ENCODE measurements at places on chromosomes 13 and 19. TPM values are rescaled to one million over a fixed set of nuclear protein-coding genes. Genes with fewer than 3 reads are reported as not detected.

COQ8B gene
- total RNA-seq = 46.0 TPM

ZNF222 gene
- 5.3 TPM for total RNA-seq

- no peaks in the 10 kb centered on the region for H3K4me1 ChIP-seq
- no peaks in the 10 kb centered on the region for H3K27me3 ChIP-seq
- DNase-seq = no peak
- H3K36me3 ChIP-seq = no peaks in the 10 kb centered on the region
- H3K27ac ChIP-seq = no peak overlapping the region
Observed at GRCh38 chr13:57375876-57376275, 208.9 kb downstream of the PRR20E start.

DIRAS1 gene
- total RNA-seq = 8.0 TPM

- H3K27ac ChIP-seq = no peak overlapping the region
- H3K4me3 ChIP-seq = no peak overlapping the region
- DNase-seq = no peak
- no peaks in the 10 kb centered on the region for H3K27me3 ChIP-seq
Observed at GRCh38 chr13:95247171-95247570, 54.1 kb downstream of the ABCC4 start.

TMEM38A gene
- 2.9 TPM for total RNA-seq

- no peaks in the 10 kb centered on the region for H3K36me3 ChIP-seq
- H3K27ac ChIP-seq = no peak overlapping the region
- H3K27me3 ChIP-seq = no peaks in the 10 kb centered on the region
- DNase-seq = no peak
- no peaks in the 10 kb centered on the region for H3K4me1 ChIP-seq
Observed at GRCh38 chr13:30851697-30852096, 54.4 kb upstream of the MEDAG start.

SYT3 gene
- not detected for total RNA-seq

- no peaks in the 10 kb centered on the region for H3K36me3 ChIP-seq
- H3K27me3 ChIP-seq = no peaks in the 10 kb centered on the region
- H3K4me3 ChIP-seq = no peak overlapping the region
- no peaks in the 10 kb centered on the region for H3K4me1 ChIP-seq
- H3K27ac ChIP-seq = no peak overlapping the region
Observed at GRCh38 chr19:2803486-2804155, 16.0 kb upstream of the ZNF554 start.

- H3K27me3 ChIP-seq = no peaks in the 10 kb centered on the region
- H3K27ac ChIP-seq = no peak overlapping the region
- H3K4me3 ChIP-seq = no peak overlapping the region
- no peak for DNase-seq
Observed at GRCh38 chr19:16949496-16950023, 60.8 kb downstream of the F2RL3 start.

GRCh38 chr13:113143466-113144254, 14.8 kb upstream of the PROZ start:
- no peak overlapping the region for H3K27ac ChIP-seq
- H3K27me3 ChIP-seq = no peaks in the 10 kb centered on the region
- no peaks in the 10 kb centered on the region for H3K36me3 ChIP-seq

CEBPA gene
- 3.6 TPM for total RNA-seq

DNA sequence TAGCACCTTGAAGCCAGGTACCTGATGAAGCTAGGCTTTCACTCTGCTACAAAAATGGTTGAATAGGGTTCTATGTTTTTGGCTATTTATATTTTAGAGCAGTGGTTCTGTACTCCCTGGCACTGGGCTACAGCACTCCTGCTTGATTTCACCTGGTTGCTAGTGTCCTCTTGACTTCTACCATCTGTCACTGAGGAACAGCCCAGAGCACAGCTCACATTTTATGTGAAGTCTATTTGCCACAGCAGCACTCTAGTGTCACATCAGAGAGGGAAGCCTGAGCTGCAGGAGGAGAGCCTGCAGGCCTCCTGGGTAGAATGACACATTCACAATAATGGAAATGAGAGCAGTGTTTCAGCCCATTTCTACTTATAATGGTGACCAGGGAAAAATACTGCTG, 184.2 kb downstream of the ZNF486 start:
- H3K27me3 ChIP-seq = no peaks in the 10 kb centered on the region
- H3K4me3 ChIP-seq = no peak overlapping the region
- H3K4me1 ChIP-seq = no peaks in the 10 kb centered on the region
- no peak for DNase-seq

- H3K27ac ChIP-seq = no peak overlapping the region
- no peaks in the 10 kb centered on the region for H3K36me3 ChIP-seq
- no peaks in the 10 kb centered on the region for H3K27me3 ChIP-seq
- H3K4me1 ChIP-seq = no peaks in the 10 kb centered on the region
Observed at GRCh38 chr13:70630247-70630646, 522.0 kb upstream of the KLHL1 start.

GRCh38 chr13:76745261-76746200, 140.7 kb downstream of the KCTD12 start:
- H3K4me1 ChIP-seq = no peaks in the 10 kb centered on the region
- H3K27ac ChIP-seq = no peak overlapping the region
- DNase-seq = no peak
- no peaks in the 10 kb centered on the region for H3K36me3 ChIP-seq

SBSN gene
- total RNA-seq = not detected

KLK15 gene
- total RNA-seq = not detected

FUT3 gene
- not detected for total RNA-seq

FPR2 gene
- total RNA-seq = 2.4 TPM

DNA sequence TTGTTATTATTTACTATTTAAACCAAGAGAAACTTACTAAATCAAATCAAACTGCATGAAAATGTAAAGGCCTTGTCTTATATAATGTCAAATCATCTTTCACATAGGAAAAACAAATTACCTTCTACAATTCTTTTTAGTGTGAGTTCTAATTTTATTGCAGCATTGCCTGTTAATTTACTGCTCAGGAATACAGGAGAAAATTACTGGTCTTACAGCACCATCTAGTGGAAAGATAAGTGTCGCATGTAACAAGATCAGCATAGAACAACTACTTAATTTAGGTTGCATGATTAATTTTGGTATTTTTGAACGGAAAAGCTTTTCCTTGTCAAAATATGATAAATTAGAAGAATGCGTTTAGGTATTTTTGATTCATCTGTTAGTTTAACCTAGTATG, 502.7 kb downstream of the UQCRFS1 start:
- no peak overlapping the region for H3K4me3 ChIP-seq
- DNase-seq = no peak
- H3K27ac ChIP-seq = no peak overlapping the region
- no peaks in the 10 kb centered on the region for H3K4me1 ChIP-seq
- no peaks in the 10 kb centered on the region for H3K36me3 ChIP-seq

ZNF763 gene
- total RNA-seq = 4.1 TPM

HIPK4 gene
- total RNA-seq = not detected

DNA sequence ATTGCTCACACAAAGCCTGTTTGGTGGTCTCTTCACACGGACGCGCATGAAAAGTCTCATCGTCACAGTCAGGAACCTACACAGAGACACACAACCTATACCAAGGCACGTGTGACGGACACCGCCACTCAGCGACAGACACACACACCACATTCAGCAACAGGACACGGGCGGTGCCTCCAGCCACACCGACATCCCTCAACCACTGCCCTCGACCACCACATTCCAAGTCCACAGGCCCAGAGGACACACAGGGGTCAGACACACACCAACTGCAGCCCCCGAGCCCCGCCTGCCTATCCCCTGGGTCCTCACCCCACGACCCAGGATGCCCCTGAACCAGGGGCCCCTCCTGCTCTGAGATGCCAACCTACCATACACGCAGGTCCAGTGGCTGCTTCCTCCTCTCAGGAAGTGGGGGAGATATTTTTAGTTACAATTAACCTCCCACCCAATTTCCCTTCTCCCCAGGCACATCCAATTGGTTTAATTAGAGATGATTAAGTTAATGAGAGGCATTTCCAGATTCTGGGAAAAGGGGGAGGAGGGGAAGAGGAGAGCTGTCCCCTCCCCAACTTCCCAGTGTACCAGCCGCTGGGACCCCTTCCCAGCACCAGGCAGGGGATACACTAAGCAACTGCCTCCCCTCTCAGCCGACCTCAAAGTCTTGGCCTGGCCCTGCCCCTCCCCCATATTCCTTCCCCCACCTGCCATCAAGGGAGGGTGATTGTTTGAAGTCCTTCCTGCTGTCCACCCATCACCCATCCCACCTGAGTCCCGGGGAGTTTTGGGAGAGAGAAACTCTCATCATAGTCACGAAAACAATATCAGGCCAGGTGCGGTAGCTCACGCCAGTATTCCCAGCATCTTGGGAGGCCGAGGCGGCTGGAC, 20.4 kb downstream of the MEIS3 start:
- no peak overlapping the region for H3K27ac ChIP-seq
- H3K36me3 ChIP-seq = no peaks in the 10 kb centered on the region
- no peaks in the 10 kb centered on the region for H3K4me1 ChIP-seq
- no peak for DNase-seq
- no peak overlapping the region for H3K4me3 ChIP-seq
- H3K27me3 ChIP-seq = no peaks in the 10 kb centered on the region

C13orf42 gene
- total RNA-seq = not detected

DNA sequence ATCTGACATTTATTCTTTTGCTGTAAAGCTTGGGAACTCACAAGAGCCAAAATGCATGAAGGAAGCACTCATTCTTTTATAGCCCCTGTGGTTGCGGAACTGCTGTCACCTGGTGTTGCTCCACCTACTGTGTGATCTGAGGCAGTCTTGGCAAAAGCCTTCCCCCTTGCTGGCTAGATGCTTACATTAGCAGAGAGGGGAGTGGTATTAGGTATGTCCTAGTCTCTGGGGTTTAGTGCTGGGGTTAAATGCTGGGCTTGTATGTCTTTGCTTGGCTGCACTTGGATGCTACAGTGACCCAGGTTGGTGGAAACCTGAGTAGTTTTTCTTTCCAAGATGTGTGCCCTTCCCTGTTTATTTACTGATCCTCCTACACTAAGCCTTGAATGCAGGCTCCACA, 99.3 kb downstream of the WDFY2 start:
- no peak for DNase-seq
- H3K27ac ChIP-seq = no peak overlapping the region
- H3K36me3 ChIP-seq = no peaks in the 10 kb centered on the region
- H3K4me3 ChIP-seq = no peak overlapping the region
- no peaks in the 10 kb centered on the region for H3K4me1 ChIP-seq
- no peaks in the 10 kb centered on the region for H3K27me3 ChIP-seq

VSTM2B gene
- not detected for total RNA-seq

DNA sequence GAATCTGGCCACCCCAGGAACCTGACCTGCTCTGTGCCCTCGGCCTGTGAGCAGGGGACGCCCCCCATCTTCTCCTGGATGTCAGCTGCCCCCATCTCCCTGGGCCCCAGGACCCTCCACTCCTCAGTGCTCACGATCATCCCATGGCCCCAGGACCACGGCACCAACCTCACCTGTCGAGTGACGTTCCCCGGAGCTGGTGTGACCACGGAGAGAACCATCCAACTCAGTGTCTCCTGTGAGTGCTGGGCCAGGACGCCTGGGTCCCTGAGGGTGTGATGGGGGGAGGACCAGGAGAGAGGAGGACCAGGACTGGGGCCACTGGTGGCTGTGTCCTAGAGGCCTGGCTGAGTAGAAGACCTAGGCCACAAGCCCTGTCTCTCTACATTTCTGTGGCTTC, 13.0 kb upstream of the CD33 start:
- H3K27me3 ChIP-seq = no peaks in the 10 kb centered on the region
- no peak for DNase-seq
- H3K4me1 ChIP-seq = no peaks in the 10 kb centered on the region

GRCh38 chr19:18736415-18737336, 53.2 kb downstream of the CRTC1 start:
- H3K36me3 ChIP-seq = no peaks in the 10 kb centered on the region
- H3K27me3 ChIP-seq = no peaks in the 10 kb centered on the region
- peaks cover 8% of the 10 kb centered on the region for H3K4me1 ChIP-seq
- no peak for DNase-seq
- no peak overlapping the region for H3K4me3 ChIP-seq

DNA sequence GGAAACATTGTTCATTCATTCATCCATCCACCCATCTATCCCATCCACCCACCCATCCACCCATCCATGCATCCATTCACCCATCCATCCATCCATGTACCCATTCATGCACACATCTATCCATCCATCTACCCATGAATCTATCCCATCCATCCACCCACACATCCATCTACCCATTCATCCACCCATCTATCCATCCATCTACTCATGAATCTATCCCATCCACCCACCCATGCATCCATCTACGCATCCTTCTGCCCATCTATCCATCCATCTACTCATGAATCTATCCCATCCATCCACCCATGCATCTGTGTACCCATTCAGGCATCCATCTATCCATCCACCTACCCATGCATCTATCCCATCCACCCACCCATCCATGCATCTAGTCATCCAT, 51.6 kb upstream of the URI1 start:
- no peaks in the 10 kb centered on the region for H3K36me3 ChIP-seq
- H3K27me3 ChIP-seq = no peaks in the 10 kb centered on the region
- DNase-seq = no peak
- no peak overlapping the region for H3K27ac ChIP-seq
- H3K4me3 ChIP-seq = no peak overlapping the region
- H3K4me1 ChIP-seq = no peaks in the 10 kb centered on the region

DNA sequence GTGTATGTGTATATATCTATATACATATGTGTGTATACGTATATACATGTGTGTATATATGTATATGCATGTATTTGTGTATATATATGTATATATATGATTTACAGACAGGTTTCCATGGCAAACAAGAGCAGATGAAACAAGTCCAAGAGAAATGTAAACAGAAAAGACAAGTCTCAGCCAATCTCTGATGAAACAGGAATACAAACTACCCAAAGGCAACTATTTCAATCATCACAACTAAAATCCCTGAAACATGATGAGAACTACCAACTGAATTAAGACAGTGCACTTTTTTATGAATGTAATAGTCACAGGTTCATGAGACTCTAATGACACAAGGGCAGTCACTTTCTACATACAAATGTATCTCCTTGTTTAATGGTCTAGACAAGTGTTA, 140.2 kb downstream of the TNFRSF19 start:
- no peak overlapping the region for H3K4me3 ChIP-seq
- DNase-seq = no peak
- H3K27ac ChIP-seq = no peak overlapping the region
- no peaks in the 10 kb centered on the region for H3K4me1 ChIP-seq
- H3K27me3 ChIP-seq = no peaks in the 10 kb centered on the region
- H3K36me3 ChIP-seq = no peaks in the 10 kb centered on the region

- H3K4me3 ChIP-seq = no peak within 1 kb of the TSS
Observed at GRCh38 chr19:55075371-55075998, at the start of gene EPS8L1. TSS of gene EPS8L1 (plus strand) at chr19:55075869. CDS start at chr19:55076445, 576 bp downstream.

ZSCAN1 gene
- not detected for total RNA-seq

LTBP4 gene
- total RNA-seq = 214 TPM

ANGPTL8 gene
- total RNA-seq = not detected

PGLYRP2 gene
- not detected for total RNA-seq

DNA sequence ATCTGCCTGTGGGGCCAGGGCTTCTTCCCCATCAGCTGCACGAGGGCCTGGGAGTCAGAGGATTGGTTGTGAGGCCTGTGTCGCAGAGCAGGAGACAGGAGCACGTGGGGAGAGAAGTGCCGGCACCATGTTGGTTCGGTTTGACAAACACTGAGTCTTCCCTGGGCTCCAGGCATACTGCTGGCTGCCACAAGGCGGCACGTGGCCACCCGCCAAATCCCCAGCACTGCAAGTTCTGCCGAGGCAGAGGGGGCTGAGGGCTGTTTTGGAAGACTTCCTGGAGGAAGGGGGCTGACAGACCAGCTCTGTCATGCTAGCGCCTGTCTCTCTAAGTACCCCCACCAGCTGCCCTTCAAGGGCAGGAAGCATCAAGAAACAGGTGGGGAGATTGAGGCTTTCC, 9.5 kb downstream of the SHANK1 start:
- DNase-seq = no peak
- no peaks in the 10 kb centered on the region for H3K36me3 ChIP-seq
- H3K27ac ChIP-seq = no peak overlapping the region
- H3K4me1 ChIP-seq = no peaks in the 10 kb centered on the region
- H3K27me3 ChIP-seq = no peaks in the 10 kb centered on the region
- H3K4me3 ChIP-seq = no peak overlapping the region

GRCh38 chr13:96273196-96273595, 183.3 kb downstream of the HS6ST3 start:
- H3K4me1 ChIP-seq = no peaks in the 10 kb centered on the region
- H3K4me3 ChIP-seq = no peak overlapping the region
- no peak for DNase-seq
- H3K36me3 ChIP-seq = no peaks in the 10 kb centered on the region

Data from ovary (tissue), 10 donors.